Ureter (tissue), 1 donor: ENCODE measurements at places on chromosomes 6 and 20.

- DNase-seq, result no peak
These were observed 2.9 kb downstream of the NRN1 start for GRCh38 chr6:6003621-6004366.

GRCh38 chr6:46688117-46688965, 656 bp downstream of the TDRD6 start:
- no peak for DNase-seq

- DNase-seq, result no peak
These were observed 25.0 kb downstream of the CYB5R4 start for GRCh38 chr6:83884523-83884922.

GRCh38 chr6:87514831-87515230, 42.1 kb downstream of the SLC35A1 start:
- DNase-seq, result no peak

DNA sequence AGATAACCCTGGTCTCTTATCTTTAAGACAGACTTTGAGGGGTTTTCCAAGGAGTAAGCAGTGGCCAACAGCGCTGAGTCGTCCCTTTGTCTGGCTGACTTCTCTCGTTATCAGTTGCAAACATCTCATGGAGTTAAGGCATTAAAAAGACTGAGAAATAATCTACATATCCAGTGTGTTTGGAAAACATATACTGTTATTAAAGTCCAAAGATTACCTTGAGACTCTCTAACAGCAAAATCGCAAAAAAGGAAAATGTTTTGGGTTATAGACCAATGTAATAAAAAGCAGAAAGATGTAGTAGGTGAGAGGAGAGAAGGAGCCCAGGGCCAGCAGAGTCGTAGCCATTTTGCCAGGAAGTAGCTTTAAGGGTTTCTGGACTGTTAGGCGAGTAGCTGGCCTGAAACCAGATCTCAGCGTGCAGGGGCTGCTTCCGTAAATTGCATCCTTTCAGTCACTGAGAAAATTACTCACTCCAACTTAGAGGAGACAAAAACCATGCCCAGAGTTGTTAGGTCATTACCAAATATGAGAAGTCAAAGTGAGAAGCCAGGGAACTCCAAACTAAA, 24.6 kb downstream of the MYLK4 start:
- DNase-seq, result no peak

DNA sequence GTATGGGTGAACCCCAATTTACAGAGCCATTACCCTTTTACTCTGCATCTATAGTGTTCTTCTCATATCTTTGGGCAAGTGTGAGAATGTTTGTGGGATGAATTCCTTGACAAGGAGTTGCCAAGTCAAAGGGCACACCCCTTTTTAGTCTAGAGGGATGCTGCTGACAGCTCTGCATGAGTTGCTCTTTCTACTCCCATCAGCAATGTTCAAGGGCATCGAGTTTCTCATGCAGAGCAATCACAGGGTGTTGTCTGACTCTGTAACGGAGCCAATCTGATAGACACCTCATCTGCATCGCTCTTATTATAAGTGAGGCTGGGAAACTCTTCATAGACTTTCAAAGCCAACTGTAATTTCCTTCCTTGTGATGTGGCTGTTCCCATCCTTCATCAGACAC, 77.4 kb downstream of the EDN3 start:
- no peak for DNase-seq
